Glutamatergic neuron (in vitro differentiated cells): ENCODE measurements at places on chromosomes 2 and 18.

DNA sequence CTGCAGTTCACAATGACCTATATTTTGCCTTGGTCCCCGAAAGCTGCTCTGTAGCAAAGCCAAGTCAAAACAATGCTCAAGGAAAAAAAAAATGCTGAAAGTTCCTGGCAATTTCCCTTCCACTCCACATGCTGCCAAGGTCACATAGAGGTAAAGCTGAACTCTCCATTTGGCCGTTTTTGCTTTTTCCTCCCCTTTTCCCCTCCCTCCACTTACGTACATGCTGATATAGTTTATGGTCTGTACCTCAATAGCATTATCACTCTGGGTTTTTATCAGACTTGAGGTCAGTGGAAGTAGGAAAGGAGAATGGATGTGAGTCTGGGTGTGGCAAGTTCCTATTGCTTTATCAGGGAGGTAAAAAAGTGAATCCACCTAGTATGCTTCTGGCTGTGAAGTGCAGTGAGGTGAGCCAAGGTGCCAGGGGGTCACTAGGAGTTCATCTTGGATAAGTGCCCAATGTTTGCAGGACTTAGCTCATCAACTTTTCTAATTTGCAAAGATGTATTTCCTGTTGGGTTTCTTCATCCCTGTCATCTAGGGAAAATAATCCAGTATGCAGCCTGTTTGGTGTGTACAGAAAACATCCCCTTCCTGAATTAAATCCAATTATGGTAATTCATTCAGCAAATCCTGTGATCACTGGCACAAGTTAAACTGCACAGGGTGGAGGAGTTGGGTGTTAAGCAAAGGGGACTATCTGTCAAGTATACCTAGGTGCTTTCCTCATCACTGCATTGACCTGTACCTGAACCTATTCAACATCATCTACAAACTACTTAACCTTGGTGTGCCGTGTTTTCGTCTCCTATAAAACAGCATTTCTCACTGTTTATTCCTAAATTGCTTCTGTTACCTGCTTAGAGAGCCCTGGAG lies 124.3 kb upstream of the CYP26B1 start:
- H3K4me3 ChIP-seq, result no peak overlapping the region
- H3K27me3 ChIP-seq, result no peaks in the 10 kb centered on the region
- no peaks in the 10 kb centered on the region for H3K36me3 ChIP-seq
- H3K4me1 ChIP-seq, result no peaks in the 10 kb centered on the region

GRCh38 chr2:98404556-98405250 lies 40.0 kb upstream of the INPP4A start:
- H3K4me3 ChIP-seq, result no peak overlapping the region
- no peak overlapping the region for H3K27ac ChIP-seq
- no peaks in the 10 kb centered on the region for H3K4me1 ChIP-seq
- no peaks in the 10 kb centered on the region for H3K36me3 ChIP-seq
- no peak for DNase-seq
- peaks cover 2% of the 10 kb centered on the region for H3K27me3 ChIP-seq

- peaks cover 6% of the 10 kb centered on the region for H3K36me3 ChIP-seq
- no peak for DNase-seq
- no peak overlapping the region for H3K27ac ChIP-seq
- H3K27me3 ChIP-seq, result no peaks in the 10 kb centered on the region
- no peaks in the 10 kb centered on the region for H3K4me1 ChIP-seq
- no peak overlapping the region for H3K4me3 ChIP-seq
These were observed 25.5 kb upstream of the KCNE4 start for GRCh38 chr2:223026357-223027110.

- no peak for DNase-seq
- H3K36me3 ChIP-seq, result no peaks in the 10 kb centered on the region
- no peaks in the 10 kb centered on the region for H3K4me1 ChIP-seq
- H3K4me3 ChIP-seq, result no peak overlapping the region
- no peak overlapping the region for H3K27ac ChIP-seq
- H3K27me3 ChIP-seq, result peaks cover 4% of the 10 kb centered on the region
These were observed 162.2 kb upstream of the TWIST2 start for GRCh38 chr2:238685713-238686112.

DNA sequence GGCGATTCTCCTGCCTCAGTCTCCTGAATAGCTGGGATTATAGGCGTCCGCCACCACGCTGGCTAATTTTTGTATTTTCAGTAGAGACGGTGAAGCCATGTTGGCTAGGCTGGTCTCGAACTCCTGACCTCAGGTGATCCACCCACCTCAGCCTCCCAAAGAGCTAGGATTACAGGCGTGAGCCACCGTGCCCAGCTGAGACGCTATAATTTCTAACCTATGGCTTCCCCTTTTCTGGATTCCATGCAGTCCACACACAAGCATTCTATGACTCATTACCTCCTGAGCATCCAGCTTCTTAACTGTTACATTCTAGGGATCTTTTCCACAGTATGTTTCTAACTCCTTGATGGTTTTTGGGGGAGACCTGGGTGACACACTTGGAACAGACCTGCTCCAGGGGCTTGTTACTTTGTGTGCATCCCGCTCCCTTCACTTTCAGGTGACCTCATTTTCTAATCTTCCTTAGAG lies 11.8 kb upstream of the KCMF1 start:
- no peaks in the 10 kb centered on the region for H3K36me3 ChIP-seq
- no peak overlapping the region for H3K4me3 ChIP-seq
- no peak for DNase-seq

DNA sequence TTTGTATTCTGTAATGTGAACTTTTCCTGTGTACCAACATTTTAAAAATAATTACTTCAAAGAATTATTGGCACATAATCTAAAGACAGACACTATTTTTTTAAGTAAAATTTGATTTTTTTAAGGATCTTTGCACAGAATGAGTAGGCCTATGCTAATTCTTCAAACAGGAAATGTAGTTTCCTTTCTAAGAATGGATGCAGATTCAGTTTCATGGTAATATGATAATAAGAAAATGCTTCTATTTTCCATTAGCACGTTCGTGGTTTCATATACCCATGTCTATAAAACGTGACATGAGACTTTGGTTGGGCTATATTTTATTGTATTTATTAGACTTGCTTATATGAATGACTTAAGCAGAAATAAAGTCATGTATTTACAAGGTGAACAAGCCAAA lies 191.8 kb upstream of the RBBP8 start:
- no peaks in the 10 kb centered on the region for H3K36me3 ChIP-seq
- no peak overlapping the region for H3K27ac ChIP-seq
- H3K4me1 ChIP-seq, result peaks cover 4% of the 10 kb centered on the region
- no peak for DNase-seq
- H3K27me3 ChIP-seq, result no peaks in the 10 kb centered on the region

DNA sequence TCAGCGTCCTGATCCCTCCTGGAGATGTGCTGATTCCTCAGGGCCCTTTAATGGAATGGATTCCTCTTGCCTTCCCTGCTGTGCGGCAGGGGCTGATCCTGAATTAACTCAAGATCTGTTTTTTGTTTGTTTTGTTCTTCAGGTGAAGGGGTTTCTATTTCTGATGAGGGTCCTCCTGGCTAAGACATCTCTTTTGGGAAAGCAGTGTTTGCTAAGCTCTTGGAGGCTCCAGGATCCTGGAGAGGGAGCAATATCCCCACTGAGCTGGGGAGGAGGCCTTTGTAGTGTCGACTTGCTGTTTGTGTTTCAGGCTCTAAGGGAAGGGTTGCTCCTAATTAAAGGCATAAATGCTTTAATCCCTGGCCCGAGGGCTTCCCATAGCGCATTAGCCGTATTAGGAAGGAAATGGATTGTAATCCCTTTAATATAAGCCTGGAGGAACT lies 65.3 kb upstream of the FOXI3 start:
- H3K4me3 ChIP-seq, result no peak overlapping the region
- no peaks in the 10 kb centered on the region for H3K27me3 ChIP-seq
- peak; percentile 26 for DNase-seq
- no peaks in the 10 kb centered on the region for H3K36me3 ChIP-seq
